ENCODE measurements at places on chromosomes 16 and 17.

DNA sequence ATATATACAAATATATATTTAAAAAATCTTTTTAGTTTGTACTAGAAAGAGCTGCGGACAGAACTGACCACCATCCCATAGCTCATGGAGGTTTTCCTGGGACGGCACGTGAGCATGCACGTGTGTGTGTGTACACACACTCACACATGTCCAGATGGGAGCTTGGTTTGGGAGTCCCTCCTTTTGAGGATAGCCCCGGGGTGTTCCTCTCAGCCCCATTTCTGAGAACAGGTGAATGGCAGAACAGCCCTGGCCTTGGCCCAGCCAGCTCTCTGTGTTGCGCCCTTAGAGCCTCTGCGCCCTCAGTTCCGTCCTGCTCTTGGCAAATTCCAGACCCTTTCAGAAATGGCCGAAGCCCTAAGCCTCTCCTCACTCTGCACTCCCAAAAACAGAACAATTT lies 70.1 kb downstream of the AMFR start:
- DNase-seq = no peak

GRCh38 chr17:44184212-44184810 lies 2.5 kb upstream of the TMUB2 start:
- DNase-seq = no peak

DNA sequence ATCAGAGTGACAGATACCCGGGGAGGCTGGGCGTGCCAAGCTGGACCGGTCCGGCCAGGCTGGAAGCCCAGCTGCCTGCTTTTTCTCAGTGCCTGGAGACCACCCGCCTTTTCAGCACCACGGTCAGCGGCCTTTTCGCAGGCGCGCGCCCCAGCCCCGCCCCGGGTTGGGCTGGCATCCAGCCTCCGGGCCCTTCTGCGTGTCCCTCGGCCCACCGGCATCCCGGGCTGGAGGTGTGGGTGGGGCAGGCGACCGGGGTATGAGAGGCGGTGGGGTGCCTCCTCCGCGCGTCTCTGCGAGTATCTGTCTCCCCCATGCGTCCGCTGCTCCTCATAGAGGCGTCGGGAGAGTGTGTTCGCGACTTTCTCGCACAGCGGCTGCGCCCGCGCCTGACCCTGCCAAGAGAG lies 102.5 kb downstream of the MRM1 start:
- peak; percentile 25 for DNase-seq

DNA sequence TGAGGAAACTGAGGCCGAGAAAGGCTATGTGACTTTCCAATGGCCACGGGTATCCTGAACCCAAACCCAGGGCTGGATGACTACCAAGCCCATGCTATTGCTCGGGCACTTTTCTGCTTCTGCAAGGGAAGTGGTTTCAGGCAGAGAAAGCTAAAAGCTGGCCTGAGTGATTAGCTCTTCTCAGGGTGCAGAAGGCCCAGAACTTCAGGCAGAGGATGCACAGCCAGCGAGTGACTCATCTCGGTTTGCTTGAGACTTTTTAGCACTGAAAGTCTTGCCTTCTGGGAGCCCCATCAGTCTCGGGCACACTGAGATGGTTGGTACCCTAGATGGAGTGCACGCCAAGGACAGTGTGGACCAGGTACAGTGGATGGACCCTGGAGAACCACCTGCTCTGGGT lies 129.5 kb upstream of the SDK2 start:
- no peak for DNase-seq

DNA sequence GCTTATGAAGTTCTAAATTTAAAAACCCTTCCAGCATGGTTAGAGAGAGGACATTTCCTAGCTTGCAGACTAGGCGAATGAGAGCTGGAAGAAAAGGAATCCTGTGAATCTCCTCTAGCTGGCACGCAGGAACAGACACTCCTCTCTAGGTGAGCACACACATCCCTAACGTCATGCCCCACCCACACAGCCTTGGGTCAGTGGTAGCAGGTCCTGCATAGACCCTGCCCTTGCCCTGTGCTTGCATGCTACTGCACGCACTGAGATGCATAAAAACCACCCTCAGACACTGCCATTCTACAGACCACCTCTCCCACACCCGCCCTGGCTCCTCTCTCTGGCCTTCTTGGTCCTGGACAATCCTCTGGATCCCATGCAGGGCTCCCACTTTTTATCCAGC lies 23.5 kb downstream of the CES1 start:
- DNase-seq = no peak

DNA sequence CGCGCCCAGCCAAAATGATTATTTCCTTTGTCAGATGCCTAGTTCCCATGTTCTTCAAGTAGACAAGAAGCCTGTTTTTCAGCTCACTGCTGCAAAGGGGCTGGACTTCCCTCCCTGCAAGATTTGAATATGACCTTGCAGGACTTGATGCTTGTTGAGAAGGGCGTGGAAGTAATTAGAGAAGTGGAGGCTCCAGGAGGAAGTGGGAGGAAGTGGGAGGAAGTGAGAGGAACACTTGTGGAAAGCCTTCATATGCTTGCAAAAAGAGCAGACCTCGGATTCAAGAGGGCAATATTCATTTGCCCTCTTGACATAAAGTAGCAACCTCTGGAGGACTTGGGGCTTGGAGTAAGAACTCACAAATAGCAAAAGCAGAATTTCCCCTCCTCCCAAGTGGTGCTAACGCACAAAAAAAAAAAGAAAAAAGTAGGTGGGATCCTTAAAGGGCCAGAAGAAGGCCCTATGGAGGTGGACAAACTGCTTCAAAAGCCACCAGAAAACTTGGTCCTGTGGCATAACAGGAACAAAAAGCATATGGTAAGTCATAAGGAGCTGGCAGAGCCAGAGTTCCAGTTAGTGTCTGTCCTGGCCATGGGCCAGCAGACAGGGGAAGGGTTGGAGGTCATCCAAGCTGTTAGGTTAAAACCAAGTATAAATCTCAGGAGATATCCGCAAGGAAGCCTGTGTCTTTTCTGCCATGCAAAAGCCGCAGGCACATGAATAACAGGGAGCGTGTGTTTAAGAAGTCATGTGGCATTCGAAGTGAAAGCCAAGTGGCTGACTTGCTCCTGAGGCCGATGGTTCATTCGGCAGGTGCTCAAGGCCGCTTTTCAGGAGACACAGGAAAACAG lies 20.6 kb upstream of the PRKAR1A start:
- no peak for DNase-seq

GRCh38 chr16:79501446-79501845 lies 99.1 kb downstream of the MAF start:
- DNase-seq = no peak

- DNase-seq = no peak
These were observed 17.2 kb downstream of the CTU2 start for GRCh38 chr16:88723507-88723887.

DNA sequence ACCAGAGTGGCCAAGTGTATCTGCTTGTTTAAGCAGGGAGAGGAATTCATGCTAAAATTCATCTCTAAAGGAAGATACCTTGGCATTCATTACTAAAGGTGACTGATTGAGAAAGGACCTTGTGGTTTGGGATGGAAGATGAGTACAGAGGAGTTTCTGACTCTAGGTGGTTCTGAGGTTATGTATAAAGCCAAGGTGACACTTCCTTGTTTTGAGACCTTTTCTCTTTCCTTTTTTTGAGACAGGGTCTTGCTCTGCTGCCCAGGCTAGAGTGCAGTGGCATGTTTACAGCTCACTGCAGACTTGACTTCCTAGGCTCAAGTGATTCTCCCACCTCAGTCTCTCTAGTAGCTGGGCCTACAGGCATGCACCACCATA lies 9.1 kb downstream of the ABHD15 start:
- DNase-seq = no peak

DNA sequence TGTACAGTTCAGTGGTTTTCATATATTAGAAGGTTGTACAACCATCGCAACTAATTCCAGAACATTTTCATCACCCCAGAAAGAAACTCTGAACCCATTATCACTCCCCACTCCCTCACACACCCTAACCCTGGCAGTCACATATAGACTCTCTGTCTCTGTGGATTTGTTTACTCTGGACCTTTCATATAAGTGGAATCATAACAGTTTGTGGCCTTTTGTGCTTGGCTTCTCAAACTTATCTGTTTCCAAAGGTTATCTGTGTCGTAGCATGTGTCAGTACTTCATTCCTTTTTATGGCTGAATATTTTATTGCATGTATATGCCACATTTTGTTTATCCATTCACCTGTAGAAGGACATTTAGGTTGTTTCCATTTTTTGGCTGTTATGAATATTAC lies 12.4 kb downstream of the TENT4B start:
- DNase-seq = no peak

DNA sequence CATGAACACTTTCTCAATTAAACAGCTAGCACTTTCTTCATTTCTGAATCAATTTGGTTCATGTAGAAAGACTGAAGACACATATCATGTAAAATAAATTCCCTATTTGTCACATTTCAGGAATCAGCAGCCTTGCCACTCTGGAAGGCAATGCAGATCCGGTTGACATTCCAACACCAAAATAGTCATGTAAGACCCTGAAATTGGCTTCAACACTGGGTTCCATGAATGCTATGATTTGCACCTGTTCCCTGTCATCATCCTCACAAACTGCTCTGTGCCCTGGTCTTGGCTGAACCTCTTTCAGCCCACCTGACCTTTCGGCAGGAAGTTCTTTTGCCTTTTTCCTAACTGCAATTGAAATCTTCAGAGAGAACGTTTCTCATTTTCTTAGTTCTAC lies 156.9 kb downstream of the CDH8 start:
- no peak for DNase-seq

DNA sequence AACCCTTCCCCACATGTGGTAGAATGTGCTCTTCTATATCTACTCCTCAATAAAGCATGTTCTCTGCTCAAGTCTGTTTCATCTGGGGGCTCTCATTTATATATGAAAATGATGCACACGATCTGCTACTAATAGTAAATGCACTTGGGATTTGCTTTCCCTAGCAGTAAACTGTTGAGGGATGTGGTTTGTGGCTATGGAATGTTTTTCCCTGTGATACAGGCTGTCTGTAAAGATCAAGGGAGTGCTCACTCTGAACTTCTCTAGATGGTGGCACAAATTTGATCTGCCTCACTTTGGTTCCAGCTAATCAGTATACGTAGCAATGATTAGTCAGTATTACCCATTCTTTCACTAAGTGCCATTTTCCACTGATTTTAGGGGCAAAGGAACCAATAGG lies 18.8 kb downstream of the TAC4 start:
- DNase-seq = no peak

GRCh38 chr16:87484487-87485331 lies 8.1 kb downstream of the ZCCHC14 start:
- DNase-seq = no peak

GRCh38 chr16:23296994-23297393 lies 5.1 kb upstream of the SCNN1B start:
- no peak for DNase-seq

GRCh38 chr16:77761204-77761603 lies 27.2 kb upstream of the VAT1L start:
- DNase-seq = no peak

DNA sequence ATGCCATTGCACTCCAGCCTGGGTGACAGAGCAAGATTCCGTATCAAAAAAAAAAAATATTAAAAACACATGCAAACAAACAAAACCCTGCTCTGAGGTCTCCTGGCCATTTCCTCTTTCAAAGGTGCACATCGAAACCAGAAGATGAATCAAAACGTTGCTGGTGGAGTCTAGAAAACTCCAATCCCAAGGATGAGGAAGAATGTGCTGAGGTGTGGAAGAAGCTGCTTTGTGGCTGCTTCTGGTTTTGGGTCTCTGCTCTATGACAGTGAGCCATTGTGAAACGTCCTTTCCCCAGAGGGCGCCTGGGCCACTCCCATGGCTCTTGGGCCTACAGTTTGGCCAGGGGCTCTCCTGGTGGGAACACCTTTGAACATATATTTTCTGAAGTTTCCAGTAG lies 112.6 kb downstream of the IRF8 start:
- no peak for DNase-seq

DNA sequence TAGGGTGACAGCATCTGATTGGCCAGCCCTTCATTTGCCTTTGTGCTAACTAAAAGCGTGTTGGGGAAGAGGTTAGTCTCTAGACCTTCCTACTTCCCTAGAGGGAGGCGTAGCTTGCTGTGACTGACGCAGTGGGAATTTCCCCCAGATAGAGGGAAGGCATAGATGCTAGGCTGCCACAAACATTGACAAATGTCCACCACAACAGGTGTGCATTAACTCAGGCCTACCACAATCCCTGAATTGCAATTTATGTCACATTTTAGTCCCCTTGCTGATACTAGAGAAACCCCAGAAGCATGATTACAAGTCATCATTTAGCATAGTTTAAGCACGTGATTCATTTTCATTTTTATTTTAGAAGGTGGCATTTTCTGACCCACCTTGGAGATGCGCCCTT lies 76.3 kb upstream of the WSB1 start:
- no peak for DNase-seq

DNA sequence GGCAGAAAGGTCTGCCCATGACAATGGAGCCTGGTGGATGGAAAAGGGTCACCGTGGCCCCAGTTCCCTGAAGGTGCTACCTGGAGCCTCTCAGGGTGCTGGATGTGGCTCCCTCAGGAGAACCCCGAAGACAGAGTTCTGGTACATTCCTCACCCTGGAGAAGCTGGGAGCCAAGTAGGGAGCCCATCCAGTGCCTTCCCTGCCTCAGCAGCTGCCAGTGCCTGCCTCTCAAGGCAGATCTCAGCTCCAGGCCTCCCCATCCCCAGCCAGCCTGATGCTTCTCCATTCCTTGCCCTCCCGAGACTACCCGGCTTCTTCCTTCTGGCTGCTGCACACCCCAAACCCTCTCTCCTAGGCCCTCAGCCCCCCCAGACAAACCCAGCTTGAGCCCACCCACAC lies 20.5 kb downstream of the SCGB1C2 start:
- no peak for DNase-seq

- DNase-seq = no peak
These were observed 24.9 kb downstream of the HMOX2 start for GRCh38 chr16:4501071-4501478.

- no peak for DNase-seq
These were observed 4.2 kb downstream of the IFI35 start for GRCh38 chr17:43010667-43011308.

- DNase-seq = no peak
These were observed 61.0 kb upstream of the LGALS9 start for GRCh38 chr17:27569884-27570577.

- DNase-seq = peak; percentile 40
These were observed 80.7 kb downstream of the PLD6 start for GRCh38 chr17:17125136-17126084.

DNA sequence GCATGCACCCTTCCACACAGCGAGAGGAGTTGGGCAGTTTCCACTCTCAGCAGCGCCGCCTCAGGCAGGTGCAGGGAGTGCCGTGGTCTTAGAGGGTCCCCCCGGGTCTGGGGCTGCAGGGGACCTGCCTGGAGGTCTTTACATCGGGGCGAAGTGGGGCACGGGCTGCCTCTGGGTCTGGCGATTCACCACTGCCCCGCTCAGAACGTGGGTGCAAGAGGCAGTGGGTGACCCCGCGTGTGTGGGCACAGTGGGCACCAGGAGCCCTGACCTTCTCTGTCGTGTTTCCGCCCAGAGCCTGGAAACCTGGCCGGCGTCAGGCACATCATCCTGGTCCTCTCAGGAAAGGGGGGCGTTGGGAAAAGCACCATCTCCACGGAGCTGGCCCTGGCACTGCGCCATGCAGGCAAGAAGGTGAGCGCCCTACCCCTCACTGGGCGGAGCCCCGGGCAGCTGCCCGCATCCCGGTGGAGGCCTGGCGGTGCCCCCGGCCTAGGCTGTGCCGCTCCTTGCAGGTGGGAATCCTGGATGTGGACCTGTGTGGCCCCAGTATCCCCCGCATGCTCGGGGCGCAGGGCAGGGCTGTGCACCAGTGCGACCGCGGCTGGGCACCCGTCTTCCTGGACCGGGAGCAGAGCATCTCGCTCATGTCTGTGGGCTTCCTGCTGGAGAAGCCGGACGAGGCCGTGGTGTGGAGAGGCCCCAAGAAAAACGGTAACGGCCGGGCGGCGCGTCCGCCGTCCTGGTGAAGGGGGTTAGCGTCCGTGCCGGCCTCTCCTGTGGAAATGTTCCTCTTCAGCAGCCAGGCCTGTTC lies 3.7 kb downstream of the NUBP2 start:
- DNase-seq = no peak

GRCh38 chr17:27575096-27575911 lies 55.7 kb upstream of the LGALS9 start:
- no peak for DNase-seq

Measured in CD4-positive, alpha-beta T cell treated with Interleukin-2 at 100 ng/mL for 4 hours (primary cell).